T-cell (primary cell): ENCODE measurements at places on chromosomes 6 and 20. TPM values are rescaled to one million over a fixed set of nuclear protein-coding genes. Genes with fewer than 3 reads are reported as not detected.

TP53TG5 gene
- total RNA-seq, result 0.23 TPM

DNA sequence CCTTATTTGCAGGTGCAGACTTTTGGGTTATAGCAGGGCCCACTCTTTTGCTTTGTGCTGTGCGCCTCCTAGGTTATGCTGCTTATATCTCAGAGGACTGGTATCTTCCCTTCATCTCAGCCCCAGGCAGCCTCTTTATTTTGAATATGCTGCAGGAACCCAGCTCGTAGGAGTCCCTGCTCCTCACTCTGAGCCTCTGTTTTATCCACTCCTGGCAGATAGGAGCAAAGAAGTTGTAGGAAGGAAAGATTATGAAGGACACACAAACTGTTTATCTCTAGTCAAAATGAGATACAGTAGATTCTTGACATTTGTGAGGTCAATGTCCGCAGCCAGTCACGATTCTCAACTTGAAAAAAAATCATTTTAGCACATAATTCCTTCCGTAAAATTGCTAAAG is 15.6 kb downstream of the L3MBTL3 start:
- no peaks in the 10 kb centered on the region for H3K36me3 ChIP-seq

GRCh38 chr6:122804962-122805485 is 16.0 kb downstream of the SMPDL3A start:
- no peak overlapping the region for H3K4me3 ChIP-seq
- H3K27ac ChIP-seq, result no peak overlapping the region
- H3K36me3 ChIP-seq, result no peaks in the 10 kb centered on the region
- DNase-seq, result no peak
- H3K4me1 ChIP-seq, result no peaks in the 10 kb centered on the region

GRCh38 chr6:128532136-128532535 is 11.7 kb upstream of the PTPRK start:
- H3K4me1 ChIP-seq, result no peaks in the 10 kb centered on the region
- H3K36me3 ChIP-seq, result no peaks in the 10 kb centered on the region
- no peaks in the 10 kb centered on the region for H3K27me3 ChIP-seq
- no peak overlapping the region for H3K27ac ChIP-seq

DNA sequence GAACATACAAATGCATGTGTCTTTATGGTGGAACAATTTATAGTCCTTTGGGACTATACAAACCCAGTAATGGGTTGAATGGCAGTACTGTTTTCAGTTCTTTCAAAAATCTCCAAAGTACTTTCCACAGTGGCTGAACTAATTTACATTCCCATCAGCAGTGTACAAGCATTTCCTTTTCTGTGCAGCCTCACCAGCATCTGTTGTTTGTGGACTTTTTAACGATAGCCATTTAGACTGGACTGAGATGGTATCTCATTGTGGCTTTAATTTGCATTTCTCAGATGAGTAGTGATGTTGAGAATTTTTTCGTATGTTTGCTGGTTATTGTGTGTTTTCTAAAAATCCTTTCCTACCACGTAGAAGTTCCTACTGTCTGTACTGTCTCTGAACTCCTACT is 327.2 kb upstream of the ZFP64 start:
- H3K4me3 ChIP-seq, result no peak overlapping the region
- H3K4me1 ChIP-seq, result no peaks in the 10 kb centered on the region
- H3K36me3 ChIP-seq, result no peaks in the 10 kb centered on the region
- no peak for DNase-seq
- no peak overlapping the region for H3K27ac ChIP-seq

TSBP1 gene
- not detected for total RNA-seq

- H3K4me3 ChIP-seq, result no peak overlapping the region
- no peak overlapping the region for H3K27ac ChIP-seq
- no peaks in the 10 kb centered on the region for H3K27me3 ChIP-seq
- DNase-seq, result no peak
- no peaks in the 10 kb centered on the region for H3K4me1 ChIP-seq
Observed at GRCh38 chr6:41691426-41692079, 43.9 kb downstream of the TFEB start.

BNIP5 gene
- not detected for total RNA-seq

- H3K4me3 ChIP-seq, result no peak overlapping the region
- no peaks in the 10 kb centered on the region for H3K4me1 ChIP-seq
- H3K27ac ChIP-seq, result no peak overlapping the region
- no peak for DNase-seq
Observed at GRCh38 chr6:76506808-76507207, 434.3 kb upstream of the IMPG1 start.

GRCh38 chr20:11976966-11977365 is 59.3 kb downstream of the BTBD3 start:
- no peaks in the 10 kb centered on the region for H3K4me1 ChIP-seq
- no peaks in the 10 kb centered on the region for H3K36me3 ChIP-seq
- H3K4me3 ChIP-seq, result no peak overlapping the region

- no peak overlapping the region for H3K4me3 ChIP-seq
- no peak overlapping the region for H3K27ac ChIP-seq
- no peak for DNase-seq
- H3K27me3 ChIP-seq, result no peaks in the 10 kb centered on the region
- H3K4me1 ChIP-seq, result no peaks in the 10 kb centered on the region
Observed at GRCh38 chr6:38155144-38155543, 335.6 kb downstream of the ZFAND3 start.

DNA sequence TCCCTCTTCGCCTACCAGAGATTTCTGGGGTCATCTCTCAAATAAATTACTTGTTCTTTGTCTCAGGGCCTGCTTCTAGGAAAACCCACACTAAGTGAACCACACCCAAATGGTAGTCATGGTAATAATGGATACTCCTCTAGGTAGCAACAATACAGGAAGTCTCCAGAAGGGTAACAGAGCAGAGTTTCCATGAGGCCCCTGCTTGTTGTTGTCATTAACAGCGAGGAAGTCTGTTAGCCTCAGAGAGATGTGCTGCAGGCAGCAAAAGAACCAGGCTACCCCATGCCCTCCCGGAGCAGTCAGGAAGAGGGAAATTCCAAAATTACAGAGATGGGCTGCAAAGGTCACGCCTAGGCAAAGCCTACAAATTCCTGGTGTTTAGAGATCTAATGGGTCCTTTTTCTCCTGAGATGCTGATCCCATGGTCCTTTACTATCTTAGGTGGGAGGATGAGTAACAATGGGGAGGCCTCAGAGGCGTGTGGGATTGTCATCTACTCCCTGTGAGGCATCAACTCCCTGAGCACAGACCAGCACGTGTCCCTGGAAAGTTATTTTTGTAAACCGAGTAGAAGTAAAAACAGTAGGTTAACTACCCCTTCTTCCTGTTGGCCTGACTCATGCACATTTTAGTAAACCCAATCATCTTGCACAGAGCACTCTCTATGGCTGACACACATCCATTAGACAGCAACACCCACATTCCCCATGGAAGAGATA is 10.1 kb downstream of the ISM1 start:
- no peaks in the 10 kb centered on the region for H3K27me3 ChIP-seq
- no peak overlapping the region for H3K4me3 ChIP-seq
- no peaks in the 10 kb centered on the region for H3K36me3 ChIP-seq
- peak overlapping the region; percentile 96 for H3K27ac ChIP-seq
- peaks cover 13% of the 10 kb centered on the region for H3K4me1 ChIP-seq
- DNase-seq, result peak; percentile 36

RIMS1 gene
- not detected for total RNA-seq

- H3K27ac ChIP-seq, result no peak overlapping the region
- no peaks in the 10 kb centered on the region for H3K27me3 ChIP-seq
- no peak overlapping the region for H3K4me3 ChIP-seq
- H3K36me3 ChIP-seq, result no peaks in the 10 kb centered on the region
- no peaks in the 10 kb centered on the region for H3K4me1 ChIP-seq
Observed at GRCh38 chr6:39493174-39493573, 170.7 kb upstream of the KCNK16 start.

CFB gene
- 1.8 TPM for total RNA-seq

SLC2A10 gene
- not detected for total RNA-seq

DNA sequence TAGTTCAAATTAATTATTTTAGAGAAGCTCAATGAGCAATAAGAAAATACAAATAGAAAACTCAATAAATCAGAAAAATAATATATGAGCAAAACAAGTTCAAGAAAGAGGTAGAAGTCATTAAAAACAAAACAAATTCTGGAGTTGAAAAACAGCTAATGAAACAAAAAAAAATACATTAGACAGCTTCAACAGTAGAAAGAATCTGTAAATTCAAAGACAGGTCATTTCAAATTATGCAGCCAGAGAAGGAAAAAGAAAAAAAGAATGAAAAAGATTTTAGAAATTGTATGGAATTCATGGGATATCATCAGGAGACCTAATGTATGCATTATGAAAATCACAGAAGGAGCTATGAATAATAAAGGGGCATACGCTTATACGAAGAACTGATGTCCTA is 795.3 kb upstream of the ADGRB3 start:
- H3K36me3 ChIP-seq, result no peaks in the 10 kb centered on the region
- no peaks in the 10 kb centered on the region for H3K27me3 ChIP-seq
- no peak for DNase-seq

DNA sequence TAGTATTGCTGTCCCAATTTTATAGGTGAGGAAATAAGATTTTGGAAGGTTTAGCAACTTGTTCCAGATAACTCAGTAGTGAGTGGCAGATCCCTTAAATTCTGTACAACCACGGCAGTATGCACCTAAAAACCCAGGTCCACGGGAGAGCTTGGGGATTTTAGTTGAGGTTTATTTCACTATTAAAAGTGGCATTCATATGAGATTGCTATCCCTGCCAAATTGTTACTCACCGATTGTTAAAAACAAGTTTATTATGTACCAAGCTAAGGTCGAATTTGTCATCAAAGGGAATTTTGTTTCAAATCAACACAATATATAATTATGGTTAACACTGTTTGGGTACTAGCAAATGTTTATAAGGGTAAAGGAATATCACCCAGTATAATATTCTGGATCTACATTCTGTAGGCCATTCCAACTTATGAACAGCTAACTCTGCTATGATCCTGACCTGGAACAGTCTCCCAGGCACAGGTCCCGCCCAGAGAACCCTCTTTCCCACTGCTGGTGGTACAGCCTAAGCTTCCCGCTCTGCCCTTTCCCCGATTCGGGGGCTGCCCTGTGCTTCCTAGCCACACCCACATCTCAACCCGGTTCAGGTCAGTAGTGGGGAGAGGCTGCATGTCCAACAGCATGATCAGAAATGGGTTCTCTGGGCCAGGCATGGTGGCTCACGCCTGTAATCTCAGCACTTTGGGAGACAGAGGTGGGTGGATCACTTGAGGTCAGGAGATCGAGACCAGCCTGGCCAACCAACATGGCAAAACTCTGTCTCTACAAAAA is 24.9 kb downstream of the GPLD1 start:
- DNase-seq, result no peak
- no peaks in the 10 kb centered on the region for H3K4me1 ChIP-seq
- H3K27me3 ChIP-seq, result no peaks in the 10 kb centered on the region
- no peak overlapping the region for H3K4me3 ChIP-seq
- no peak overlapping the region for H3K27ac ChIP-seq
- no peaks in the 10 kb centered on the region for H3K36me3 ChIP-seq

- no peaks in the 10 kb centered on the region for H3K36me3 ChIP-seq
- H3K27me3 ChIP-seq, result no peaks in the 10 kb centered on the region
- peak; percentile 95 for DNase-seq
- peak within 1 kb of the TSS; percentile 77 for H3K27ac ChIP-seq
Observed at GRCh38 chr6:17599877-17600526, at the start of gene FAM8A1. Gene FAM8A1 (plus strand): TSS chr6:17600302. CDS start chr6:17600410, 108 bp downstream.

PLA2G7 gene
- total RNA-seq, result 0.30 TPM

DNA sequence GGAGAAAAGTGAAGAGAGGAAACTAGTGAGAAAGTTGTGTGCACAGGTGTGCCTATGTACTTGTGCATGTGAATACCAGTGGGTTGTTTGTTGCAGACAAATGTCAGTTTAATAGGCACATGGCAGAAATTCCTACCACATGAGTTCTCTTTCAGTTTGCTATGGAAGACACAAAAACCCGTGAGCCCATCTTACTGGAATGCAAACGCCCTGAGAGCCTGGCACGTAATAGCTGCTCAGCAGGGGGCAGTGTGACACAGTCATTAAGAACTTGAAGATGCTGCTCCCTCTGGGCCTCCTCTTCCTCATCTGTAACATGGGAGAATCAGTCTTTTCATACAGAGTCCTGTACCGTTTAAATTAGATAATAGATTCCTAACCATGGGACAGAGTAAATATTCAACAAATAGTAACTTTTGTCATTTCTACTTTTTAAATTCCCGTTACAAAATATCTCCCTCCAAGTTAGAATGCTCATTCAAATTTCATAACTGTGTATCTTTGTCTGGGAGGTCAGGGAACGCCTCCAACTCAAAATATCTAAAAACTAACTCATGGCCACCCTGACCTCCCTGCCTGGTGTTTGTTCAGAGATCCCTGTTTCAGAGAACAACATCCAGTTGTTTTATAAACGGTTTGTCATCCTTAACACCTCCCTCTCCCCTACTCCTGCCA is 802.9 kb downstream of the MAFB start:
- H3K27me3 ChIP-seq, result no peaks in the 10 kb centered on the region
- no peak overlapping the region for H3K27ac ChIP-seq
- no peak overlapping the region for H3K4me3 ChIP-seq
- H3K36me3 ChIP-seq, result no peaks in the 10 kb centered on the region

DNA sequence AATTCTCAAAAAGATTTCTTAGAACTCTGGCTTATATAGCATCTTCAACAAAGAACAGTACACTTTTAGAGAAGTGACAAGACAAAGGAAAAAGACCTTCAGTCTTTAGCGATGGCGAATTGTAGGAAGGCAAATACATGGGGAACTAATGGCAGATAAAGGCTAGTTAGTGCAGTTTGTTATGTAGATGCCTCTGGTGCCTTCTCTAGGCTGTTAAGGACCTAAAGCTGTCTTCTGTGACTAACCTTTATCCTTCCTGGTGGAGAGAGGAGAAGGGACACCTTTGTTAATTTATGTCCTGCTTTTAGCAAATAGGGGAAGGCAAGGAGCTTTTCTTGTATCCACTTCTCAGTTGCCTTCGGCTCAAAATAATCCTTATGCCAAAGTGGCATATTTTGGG is 7.2 kb downstream of the ANKRD6 start:
- H3K4me3 ChIP-seq, result no peak overlapping the region
- no peak for DNase-seq
- peaks cover 2% of the 10 kb centered on the region for H3K27me3 ChIP-seq
- H3K36me3 ChIP-seq, result no peaks in the 10 kb centered on the region
- no peak overlapping the region for H3K27ac ChIP-seq
- H3K4me1 ChIP-seq, result no peaks in the 10 kb centered on the region

PRL gene
- 0.82 TPM for total RNA-seq

DNA sequence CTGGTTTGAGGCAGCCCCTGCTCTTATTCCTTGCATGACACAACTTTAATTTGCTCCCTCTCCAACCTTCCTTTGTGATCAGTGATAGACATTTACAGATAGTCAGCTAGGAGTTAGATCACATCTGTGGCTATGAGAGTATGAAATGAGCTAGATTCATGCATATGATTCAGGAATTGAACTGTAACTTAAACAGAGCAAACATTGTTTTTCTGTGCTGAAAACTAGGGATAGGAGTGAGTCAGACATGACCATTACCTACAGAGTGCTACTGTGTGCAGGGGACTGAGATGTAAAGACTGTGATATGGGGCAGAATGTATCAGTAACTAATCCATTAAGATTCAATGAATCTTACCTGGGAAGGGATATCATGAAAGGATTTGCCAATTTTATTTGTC is 279.4 kb upstream of the SPTLC3 start:
- no peaks in the 10 kb centered on the region for H3K36me3 ChIP-seq
- H3K27me3 ChIP-seq, result no peaks in the 10 kb centered on the region
- DNase-seq, result no peak
- no peak overlapping the region for H3K4me3 ChIP-seq

GRCh38 chr6:158039571-158040050 is 57.9 kb downstream of the SYNJ2 start:
- H3K36me3 ChIP-seq, result peaks cover 9% of the 10 kb centered on the region
- no peak overlapping the region for H3K27ac ChIP-seq
- DNase-seq, result no peak
- H3K4me3 ChIP-seq, result no peak overlapping the region
- H3K27me3 ChIP-seq, result no peaks in the 10 kb centered on the region
- H3K4me1 ChIP-seq, result peaks cover 11% of the 10 kb centered on the region

CTCFL gene
- not detected for total RNA-seq

PROKR2 gene
- 0.33 TPM for total RNA-seq

GRCh38 chr6:3449750-3450305 is 7.0 kb downstream of the SLC22A23 start:
- H3K27me3 ChIP-seq, result no peaks in the 10 kb centered on the region
- no peak for DNase-seq
- H3K27ac ChIP-seq, result no peak overlapping the region
- H3K4me3 ChIP-seq, result no peak overlapping the region
